ENCODE measurements at places on chromosomes 6 and 20.

DNA sequence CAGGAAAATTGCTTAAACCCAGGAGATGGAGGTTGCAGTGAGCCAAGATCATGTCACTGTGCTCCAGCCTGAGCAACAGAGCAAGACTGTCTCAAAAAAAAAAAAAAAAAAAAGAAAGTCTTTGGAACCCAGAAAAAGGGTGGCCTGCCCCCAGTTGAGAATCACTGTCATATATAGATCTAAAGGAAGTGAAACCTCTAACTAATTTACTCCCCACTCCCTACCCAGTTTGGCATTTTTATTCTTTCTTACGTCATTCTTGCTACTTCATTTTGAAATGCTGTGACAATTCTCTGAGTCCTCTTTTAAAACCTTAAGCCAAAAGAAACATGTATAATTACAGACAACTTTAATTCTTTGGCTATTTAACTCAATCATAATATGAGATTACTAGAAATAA is 254.8 kb downstream of the CDC5L start:
- no peak for DNase-seq

DNA sequence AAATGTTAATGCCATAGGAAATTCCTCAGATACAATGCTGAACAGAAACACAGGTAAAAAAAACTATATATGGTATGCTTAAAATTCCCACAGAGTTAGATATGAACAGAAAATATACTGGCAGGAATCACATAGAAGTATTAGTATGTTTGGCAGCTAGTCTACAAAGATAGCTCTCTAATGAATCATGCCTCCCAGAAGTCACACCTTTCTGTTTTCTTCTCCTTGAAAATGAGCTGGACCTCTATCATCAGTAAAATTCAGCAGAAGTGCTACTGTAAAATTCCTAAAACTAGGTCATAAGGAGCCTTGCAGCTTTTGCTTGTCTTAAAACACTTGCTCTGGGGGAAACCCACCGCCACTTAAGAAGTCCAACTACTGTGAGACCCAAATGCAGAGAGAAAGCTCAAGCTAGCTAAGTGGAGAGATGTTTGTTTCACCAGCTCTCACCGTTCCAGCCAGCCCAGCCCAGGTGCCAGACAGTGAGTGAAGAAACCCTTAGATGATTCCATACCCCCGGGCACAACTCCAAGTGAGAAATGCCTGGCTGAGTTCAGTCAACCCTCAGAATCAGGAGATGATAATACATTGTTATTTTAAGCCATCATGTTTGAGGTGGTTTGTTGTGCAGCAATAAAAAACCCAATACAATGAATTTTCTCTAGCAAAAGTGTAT is 43.0 kb downstream of the TSPYL4 start:
- DNase-seq: no peak

DNA sequence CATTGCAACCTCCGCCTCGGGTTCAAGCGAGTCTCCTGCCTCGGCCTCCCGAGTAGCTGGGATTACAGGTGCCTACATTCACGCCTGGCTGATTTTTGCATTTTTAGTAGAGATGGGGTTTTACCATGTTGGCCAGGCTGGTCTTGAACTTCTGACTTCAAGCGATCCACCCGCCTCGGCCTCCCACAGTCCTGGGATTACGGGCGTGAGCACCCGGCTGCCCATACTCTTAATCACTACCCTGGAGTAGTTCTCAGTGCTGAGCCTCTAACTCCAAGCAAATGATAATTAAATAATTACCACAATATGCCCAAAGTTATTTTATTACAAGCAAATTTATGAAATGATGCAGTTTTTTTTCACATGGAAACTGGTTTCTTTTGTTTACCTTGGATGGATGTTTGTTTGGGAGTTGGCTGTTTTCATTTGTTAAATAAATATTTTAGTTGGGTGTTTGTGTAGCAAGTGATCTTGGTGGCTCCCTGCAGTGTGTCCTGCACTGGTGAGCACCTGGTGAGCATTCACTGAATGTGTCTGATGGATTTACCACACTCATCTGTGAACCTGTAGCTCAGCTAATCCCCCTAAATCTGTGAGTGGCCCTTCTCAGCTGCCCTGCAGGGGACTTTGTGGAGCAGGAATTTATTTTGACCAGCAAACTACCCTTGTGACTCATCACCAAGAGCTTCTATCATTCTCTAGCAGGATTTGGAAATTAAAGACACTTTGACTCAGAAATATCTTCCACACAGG is 36.9 kb downstream of the UTRN start:
- DNase-seq: no peak

DNA sequence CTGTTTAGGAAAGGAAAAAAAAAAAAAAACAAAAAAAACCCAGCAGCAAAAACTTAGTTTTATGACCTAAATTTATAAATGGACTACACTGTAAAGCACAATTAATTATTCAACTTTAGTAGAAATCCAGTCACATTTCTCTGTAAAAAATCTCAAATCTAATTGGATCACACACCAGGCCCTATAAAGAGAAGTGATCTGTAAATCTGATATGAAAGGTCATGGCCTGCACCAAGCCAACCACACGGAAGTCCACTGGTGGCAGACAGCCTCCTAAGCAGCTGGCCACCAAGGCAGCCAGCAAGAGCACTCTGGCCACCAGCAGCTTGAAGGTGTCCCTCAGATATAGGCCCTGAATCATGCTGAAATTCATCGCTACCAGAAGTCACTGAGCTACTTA is 131.6 kb downstream of the HFE start:
- DNase-seq: no peak

DNA sequence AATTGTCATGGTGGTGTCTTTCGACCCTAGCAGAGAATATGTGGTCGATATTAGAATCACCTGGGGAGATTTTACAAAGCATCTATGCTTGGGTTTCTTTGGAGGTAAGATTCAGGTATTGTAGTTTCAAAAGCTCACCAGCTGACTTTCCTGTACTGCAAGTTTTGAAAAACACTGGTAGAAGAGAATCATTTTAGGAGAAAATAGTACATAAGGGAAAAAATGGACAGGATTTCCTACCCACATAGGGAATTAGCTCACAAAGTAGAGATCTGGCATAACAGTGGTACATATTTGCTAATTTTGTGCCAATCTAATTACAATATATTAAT is 27.4 kb upstream of the ABT1 start:
- no peak for DNase-seq

DNA sequence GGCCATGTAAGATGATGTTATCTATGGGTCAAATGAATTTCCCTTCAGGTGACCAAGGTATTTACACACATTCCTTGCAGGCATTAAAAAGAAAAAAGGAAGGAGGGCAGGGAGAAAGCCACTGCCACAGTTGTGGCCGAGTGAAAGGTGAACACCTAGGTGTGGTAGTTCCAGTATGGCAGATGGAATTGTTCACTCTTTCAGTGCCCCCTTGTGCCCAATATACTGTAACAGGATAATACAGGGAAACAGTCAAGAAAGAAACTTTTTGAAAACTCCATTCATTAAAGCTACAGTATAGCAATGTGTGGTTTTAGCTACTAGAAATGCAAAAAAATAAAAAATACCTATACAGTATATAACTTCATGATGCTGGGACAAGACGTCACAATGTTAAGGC is 52.1 kb downstream of the BMP2 start:
- no peak for DNase-seq

DNA sequence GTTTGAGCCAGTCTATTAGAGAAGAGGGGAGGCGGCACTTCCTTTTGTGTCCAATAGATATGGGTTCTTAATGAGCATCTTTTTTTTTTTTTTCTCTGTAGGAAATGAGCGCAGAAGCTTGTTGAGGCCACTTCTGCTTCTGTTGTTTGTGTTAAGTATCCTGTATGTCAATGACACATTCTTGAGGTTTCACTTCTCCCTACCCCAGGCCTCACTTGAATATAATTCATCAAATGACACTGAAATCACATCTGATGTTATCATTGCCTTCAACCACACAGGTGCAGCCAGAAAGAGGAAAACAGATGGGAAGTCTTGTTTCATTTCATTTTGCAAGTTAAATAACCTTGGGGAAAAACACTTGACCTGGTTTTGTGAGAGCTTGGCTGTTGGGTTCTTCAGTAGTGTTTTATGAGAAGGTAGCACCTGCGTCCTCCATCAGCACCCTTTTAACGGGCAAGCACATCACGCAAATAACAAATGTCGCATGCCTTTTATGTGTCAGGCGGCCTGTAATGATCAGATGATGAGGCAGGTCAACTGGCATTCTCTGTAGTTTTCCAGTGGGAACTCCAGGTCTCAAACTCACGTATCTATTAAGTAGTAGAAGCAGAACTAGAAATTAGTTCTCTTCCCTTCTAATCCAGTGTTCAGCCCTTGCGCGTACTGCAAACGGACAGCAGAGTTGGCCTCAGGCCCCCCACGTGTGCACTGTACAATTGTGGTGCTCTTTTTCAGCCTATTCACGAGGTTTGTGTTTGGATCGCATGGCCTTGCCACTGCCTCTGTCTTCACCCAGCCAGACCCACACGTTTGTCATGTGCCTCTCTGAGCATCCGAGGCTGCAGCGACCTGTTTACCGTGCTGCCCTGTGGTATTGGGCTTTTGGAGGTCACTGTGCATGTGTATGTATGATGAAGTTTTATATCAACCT is 23.5 kb downstream of the PLEKHG1 start:
- no peak for DNase-seq

GRCh38 chr6:30990422-30991086 is 7.0 kb downstream of the MUC21 start:
- DNase-seq: no peak

GRCh38 chr6:137002505-137002904 is 42.3 kb downstream of the IL20RA start:
- DNase-seq: no peak

DNA sequence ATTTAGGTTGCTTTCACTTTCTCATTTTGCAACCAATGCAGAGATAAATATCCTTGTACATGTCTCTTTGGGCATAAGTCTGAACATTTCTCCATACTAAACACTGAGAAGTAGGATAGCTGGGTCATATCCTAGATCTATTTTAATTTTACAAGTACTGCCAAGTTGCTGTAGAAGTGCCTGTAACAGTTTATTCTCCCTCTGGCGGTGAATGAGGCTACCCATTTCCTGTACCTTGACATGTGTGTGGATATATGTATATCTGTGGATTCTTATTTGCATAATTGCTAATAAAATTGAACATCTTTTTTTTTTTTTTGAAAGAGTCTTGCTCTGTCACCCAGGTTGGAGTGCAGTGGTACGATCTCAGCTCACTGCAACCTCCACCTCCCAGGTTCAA is 48.0 kb upstream of the PNRC1 start:
- DNase-seq: no peak

GRCh38 chr6:166459272-166459671 is 76.5 kb upstream of the MPC1 start:
- DNase-seq: no peak

GRCh38 chr20:23061262-23061661 is 11.8 kb upstream of the THBD start:
- DNase-seq: no peak

GRCh38 chr20:32391003-32391402 is 32.9 kb downstream of the ASXL1 start:
- no peak for DNase-seq

GRCh38 chr6:157879034-157879872 is 56.2 kb downstream of the SNX9 start:
- no peak for DNase-seq

GRCh38 chr6:36813526-36813925 is 25.7 kb downstream of the CPNE5 start:
- DNase-seq: no peak

GRCh38 chr6:170026751-170027646 is 263.9 kb downstream of the DLL1 start:
- DNase-seq: no peak

GRCh38 chr6:134190883-134191282 is 127.0 kb downstream of the SGK1 start:
- no peak for DNase-seq

- DNase-seq: peak; percentile 92
These were observed 144.7 kb upstream of the ZNF217 start for GRCh38 chr20:53738039-53738944.

- no peak for DNase-seq
These were observed 96.3 kb downstream of the SPTLC3 start for GRCh38 chr20:13105039-13105438.

GRCh38 chr6:1388630-1389368 is 577 bp upstream of the FOXF2 start:
- no peak for DNase-seq

DNA sequence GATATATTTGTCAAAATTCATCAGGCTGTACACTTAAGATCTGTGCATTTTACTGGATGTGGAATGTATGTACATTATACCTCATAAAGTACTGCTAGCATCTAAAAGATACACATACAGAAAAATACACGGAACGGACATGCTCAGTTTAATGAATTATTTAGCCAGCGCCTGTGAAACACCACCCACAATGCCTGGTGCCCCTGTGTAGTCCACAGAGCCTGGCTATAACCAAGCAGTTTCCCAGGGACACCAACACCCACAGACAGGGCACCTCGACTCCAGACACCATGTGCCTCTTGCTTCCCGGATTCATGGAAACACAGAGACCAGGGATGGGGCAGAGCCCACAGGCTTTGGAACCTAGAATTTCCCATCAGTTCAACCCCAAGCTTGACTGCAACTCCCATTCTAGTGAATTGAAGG is 17.4 kb upstream of the ARMC12 start:
- no peak for DNase-seq

DNA sequence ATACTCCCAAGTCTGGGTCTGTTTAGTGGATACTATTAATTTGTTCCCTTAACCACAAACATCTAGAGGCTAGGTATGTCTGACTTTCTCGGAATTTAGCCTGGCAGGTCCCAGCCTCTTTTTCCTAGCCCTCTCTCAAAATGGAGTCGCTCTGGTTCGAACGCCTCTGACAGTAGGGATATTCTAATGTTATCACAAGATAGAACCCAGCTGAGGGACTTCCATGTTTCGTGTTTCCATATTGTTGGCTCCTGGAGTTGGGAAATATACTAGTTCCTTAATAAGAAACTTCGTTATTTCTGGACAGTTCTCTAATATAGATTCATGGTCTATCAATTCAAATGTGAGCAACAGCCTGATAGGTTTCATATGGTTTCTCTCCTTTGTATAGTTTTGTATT is 16.4 kb downstream of the CYB5R4 start:
- no peak for DNase-seq

DNA sequence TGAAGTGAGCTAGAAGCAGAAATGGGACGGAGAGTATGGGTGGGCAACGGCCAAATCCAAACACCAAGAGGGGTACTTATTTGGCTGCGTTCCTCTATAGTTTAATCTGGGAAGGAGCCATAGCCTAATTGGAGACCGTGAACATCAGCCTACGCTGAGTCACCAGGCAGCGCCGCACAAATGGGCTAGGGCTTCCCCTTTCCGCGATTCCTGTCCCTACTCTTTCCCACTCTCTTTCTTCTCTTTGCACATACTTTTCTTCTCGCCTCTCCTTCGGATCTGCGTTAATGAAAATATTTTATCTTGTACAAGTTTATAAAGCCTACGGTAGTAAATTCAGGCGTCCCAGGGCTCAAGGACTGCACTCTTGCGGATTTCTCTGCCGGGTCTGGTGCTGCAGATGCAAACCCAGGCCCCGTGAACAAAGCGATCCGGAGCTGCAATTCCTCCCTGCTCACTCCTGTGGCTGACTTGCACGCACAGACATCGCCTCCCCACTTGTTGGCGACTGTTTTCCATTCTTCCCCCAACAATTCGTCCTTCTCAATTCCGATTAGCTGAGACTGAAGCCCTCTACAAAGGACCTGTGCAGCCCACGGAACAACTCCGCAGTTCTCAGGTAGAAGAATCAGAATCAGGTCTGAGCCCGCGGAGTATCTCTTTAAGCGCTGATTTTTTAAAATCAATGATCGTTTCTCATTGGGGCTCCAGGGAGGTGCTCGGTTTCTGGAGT is 4.2 kb upstream of the TBX18 start:
- no peak for DNase-seq

GRCh38 chr6:161407115-161407514 is 133.3 kb upstream of the AGPAT4 start:
- no peak for DNase-seq
